ENCODE measurements at places on chromosomes 6 and 20. TPM values are rescaled to one million over a fixed set of nuclear protein-coding genes. Genes with fewer than 3 reads are reported as not detected.

DNA sequence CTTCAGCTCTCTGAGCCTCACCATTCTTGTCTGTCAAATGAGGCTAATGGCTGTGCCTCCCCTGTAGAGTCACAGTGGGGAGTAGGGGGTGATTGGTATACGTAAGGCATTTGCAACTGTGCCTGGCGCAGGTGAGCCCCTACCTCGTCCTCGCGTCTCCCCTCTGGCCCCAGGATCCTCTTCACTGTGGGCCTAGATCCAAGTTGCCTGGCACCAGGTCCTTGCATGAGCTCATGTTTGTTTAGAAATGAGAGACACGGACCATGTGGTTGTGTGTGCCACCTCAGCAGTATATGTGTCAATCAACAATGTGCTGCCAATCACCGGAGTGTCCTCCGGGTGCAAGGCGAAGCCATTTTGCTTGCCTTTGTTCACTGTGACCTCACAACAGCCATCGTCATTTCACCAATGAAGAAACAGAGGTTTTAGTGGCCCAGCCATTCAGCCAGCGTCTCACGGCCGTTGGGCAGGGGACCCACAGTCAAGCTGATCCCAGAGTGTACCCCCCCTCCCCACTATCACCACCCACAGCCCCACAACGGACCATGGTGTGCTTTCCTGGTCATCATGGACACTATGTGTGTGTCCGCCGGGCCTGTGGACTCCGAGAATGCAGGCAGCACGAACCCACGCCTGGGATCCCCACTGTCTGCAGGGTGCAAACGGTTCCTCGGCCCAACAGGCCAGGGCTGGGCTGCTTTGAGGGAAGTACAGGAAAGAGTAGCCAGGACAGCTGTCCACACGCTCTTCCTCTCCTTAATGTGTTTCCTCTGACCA is 35.9 kb upstream of the STX16 start:
- no peak for DNase-seq

Gene TOX2
- total RNA-seq: not detected

DNA sequence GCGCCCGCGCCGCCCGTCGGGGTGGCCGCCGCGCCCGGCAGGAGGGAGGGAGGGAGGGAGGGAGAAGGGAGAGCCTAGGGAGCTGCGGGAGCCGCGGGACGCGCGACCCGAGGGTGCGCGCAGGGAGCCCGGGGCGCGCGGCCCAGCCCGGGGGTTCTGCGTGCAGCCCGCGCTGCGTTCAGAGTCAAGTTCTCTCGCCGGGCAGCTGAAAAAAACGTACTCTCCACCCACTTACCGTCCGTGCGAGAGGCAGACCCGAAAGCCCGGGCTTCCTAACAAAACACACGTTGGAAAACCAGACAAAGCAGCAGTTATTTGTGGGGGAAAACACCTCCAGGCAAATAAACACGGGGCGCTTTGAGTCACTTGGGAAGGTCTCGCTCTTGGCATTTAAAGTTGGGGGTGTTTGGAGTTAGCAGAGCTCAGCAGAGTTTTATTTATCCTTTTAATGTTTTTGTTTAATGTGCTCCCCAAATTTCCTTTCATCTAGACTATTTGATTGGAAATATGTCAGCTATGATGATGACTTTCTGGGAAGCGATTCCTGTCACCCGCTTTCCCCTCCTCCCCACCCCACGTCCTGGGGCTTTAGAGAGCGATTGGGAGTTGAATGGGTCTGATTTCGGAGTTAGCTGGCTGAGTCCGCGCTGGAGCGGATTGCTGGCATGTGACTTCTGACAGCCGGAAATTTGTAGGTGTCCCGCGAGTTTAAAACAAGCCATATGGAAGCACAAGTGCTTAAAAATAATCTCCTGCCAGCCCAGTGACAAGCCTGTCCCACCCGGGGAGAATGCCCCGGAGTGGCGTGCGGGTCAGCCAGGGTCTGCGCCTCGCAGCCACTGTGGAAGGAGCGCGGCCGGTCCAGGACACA is 1.1 kb downstream of the ESR1 start:
- DNase-seq: peak; percentile 56

Gene ARFGEF3
- total RNA-seq: 3.2 TPM

DNA sequence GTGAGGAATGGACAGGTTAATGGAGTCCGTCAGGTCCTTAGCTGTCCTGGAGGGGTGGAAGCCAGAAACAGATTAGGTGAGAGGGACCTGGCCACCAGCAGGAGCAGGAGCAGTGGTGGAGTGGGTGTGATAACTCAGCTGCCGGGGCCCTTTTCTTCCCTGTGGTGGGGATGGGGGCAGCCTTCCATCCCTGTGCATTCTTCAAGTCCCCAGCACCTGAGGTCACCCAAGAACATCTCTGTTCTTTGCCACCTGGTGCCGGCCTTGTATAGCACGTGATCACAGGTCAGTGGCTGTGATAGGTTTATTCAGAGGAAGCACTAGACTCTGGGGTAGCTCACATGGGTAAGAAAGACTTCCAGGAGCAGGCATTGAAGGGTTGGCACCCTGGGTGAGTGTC is 16.6 kb downstream of the ERGIC3 start:
- no peak for DNase-seq

DNA sequence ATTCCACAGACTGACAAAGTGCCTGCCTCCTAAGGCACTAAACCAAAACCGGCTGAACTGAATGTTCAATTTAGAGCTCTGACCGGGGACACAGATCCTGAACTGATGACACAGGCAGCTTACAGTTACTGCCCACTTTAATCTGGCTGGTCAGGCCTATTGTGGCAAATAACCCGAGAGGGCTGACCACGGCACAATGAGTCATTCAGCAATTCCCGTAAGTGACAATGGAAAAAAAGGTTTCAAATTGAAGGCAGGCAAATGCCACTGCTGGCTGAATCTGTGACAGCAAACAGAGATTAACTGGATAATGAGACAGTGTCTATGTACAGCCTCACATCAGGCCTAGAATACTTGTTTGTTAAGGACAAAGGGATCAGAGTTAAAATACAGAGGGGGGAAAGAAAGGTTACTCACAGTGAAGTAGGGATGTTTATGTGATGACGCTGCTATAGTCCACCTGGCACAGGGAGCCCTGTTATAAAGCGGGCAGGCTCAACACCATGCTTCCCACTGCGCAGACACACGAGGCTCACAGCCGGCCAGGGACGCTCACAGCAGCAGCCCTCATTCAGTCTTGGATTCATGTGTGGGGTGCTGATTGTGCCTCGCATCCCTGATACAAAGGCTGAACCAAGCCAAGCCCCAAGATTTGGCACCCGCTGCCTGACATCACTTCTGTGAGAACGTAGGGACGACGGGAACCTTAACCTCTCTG is 54.4 kb downstream of the RTN4IP1 start:
- DNase-seq: peak; percentile 62

DNA sequence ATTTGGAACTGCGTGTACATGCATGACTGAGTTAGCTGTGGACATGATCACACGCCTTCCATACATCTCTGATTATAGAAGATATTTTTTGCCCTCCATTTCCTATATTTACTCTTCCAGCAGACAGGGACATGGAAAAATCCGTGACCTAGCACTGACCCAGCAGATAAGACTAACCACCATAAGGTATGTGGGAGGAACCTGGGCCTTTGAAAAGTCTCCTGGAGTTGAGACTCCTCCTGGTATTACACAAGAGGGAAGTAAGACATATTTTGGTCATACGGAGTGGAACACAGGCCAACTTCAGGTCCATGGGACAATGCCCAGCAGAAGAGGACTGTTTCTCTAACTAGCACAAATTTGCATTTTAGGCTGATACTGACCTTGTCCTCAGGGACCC is 13.7 kb upstream of the SIRPB1 start:
- DNase-seq: no peak

Gene UST
- total RNA-seq: 33.9 TPM

Gene ZNF217
- total RNA-seq: 84.4 TPM

GRCh38 chr6:25851961-25852360 is 20.1 kb upstream of the SLC17A1 start:
- DNase-seq: no peak

- no peak for DNase-seq
These were observed 36.8 kb upstream of the CDKAL1 start for GRCh38 chr6:20497216-20498040.

Gene TSBP1
- not detected for total RNA-seq

Gene HLA-DRB1
- 15.1 TPM for total RNA-seq

Gene NAPB
- total RNA-seq: 23.8 TPM

- no peak for DNase-seq
These were observed 80.7 kb downstream of the ANKRD60 start for GRCh38 chr20:58147628-58148370.

DNA sequence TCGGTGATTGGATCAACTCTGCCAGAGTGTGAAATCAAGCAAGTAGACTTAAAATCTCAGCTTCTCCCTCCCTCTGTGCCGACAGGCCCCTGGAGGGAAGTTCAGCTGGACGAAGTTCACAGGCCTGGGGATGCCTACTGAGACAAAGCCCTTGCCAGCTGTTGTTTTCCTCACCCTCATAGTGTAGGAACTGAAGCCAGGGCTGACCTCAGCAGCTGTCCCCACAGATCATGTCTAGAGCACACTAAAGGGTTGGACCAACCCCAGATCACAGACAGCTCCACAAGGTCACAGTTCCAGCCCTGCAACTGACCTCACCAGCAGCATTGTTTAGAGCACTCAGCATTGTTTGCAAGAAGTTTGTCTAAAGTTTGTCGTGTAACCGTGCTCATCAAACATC is 261.9 kb upstream of the ECI2 start:
- DNase-seq: no peak

GRCh38 chr6:133286765-133287164 is 45.6 kb downstream of the EYA4 start:
- DNase-seq: peak; percentile 51

DNA sequence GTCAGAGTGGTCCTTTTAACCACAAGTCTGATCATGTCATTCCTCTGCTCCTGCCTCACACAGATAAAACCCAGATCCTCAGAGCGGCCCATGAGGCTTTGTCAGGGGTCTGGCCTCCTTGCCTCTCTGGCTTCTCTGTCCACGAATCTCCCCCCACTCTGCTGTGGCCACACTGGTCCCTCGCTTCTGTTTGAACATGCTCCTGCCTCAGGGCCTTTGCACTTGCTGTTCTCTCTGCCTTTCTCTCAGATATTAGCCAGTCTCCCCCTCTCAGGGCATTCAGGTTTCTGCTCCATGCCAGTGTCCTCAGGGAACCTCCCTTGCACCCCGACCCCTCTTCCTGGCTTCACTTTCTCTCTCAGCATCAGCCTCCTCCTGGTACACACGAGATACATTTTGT is 518.5 kb downstream of the PREX1 start:
- no peak for DNase-seq

DNA sequence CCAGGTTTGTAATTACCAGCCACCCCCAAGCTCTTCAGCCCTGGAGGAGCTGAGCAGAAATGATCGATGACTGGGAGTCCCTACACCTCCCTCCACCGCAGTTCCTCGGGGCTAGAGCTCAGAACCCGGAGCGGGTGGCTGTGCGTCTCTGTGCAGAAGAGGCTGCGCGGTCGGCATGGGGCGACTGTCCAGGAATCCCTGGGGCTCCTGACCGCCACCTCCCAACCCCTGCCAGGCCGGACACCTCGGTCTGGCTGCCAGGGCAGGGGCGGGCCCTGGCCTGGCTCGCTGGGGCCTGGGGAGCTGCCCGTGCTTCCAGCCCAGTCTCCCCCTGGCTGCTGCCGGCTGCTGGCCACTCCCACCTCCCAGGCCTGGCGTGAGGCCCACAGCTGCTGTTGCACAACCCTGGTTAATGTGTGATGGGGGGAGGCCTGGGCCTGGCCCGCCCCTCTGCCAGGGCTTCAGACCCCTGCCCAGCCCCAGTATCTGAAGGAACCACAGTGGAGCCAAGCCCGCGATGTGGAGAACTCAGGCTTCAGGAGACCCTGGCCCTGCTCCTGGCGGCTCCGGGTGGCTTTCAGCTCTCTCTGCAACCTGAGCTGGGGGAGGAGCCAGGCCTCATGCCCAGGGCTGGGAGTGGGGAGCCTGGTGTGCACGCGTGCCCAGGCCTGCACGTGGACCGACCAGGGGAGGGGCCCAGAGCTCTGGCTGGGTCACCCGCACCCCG is 1.2 kb downstream of the SLC2A4RG start:
- DNase-seq: peak; percentile 83

DNA sequence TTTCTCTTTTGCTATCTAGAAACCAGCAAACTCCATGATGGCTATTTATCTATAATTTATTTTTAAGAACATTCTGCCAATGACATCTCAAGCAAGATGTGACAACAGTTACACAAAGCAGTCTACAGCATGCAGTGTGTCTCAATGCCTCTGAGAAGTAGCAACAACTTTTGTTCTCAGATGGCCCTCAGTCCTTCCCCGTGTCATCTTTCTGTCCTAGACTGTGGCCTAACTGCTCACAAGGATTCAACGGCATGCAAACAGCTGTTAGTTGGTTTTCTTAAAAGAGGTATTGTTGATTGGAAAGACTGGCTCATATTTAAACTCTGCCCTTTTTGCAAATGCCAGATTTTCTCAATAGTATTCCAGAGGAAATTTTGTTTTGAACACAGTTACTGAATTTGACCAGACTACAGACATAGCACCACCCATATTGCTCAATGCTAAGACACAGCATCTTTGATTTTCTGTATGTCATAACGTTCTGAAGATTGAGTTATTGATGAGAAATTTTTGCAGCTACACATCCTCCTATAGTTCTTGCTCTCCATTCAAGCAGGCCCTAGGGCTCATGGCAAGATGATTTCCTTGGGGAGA is 26.1 kb upstream of the F13A1 start:
- DNase-seq: no peak
